ENCODE measurements at places on chromosomes 2 and 18.
A peak's percentile ranks its signal among the peaks of the same experiment; 100 is the strongest.

- peak; percentile 50 for DNase-seq
These were observed 14.6 kb upstream of the LTBP1 start for GRCh38 chr2:32931945-32932709.

GRCh38 chr2:237720957-237721356 is 77.6 kb upstream of the RBM44 start:
- DNase-seq: no peak

GRCh38 chr2:176665086-176665485 is 395.8 kb downstream of the MTX2 start:
- DNase-seq: no peak

GRCh38 chr2:9971105-9971818 is 19.8 kb downstream of the GRHL1 start:
- no peak for DNase-seq

- no peak for DNase-seq
These were observed 214.0 kb downstream of the DLGAP1 start for GRCh38 chr18:4241090-4241617.

GRCh38 chr2:99431587-99432275 is 58.1 kb downstream of the REV1 start:
- DNase-seq: no peak

- peak; percentile 41 for DNase-seq
These were observed 33.6 kb downstream of the PLCL1 start for GRCh38 chr2:197838036-197838435.

GRCh38 chr2:177816766-177817165 is 255.8 kb downstream of the PDE11A start:
- DNase-seq: no peak

- peak; percentile 36 for DNase-seq
These were observed 95.9 kb upstream of the SPTBN1 start for GRCh38 chr2:54360055-54360792.

DNA sequence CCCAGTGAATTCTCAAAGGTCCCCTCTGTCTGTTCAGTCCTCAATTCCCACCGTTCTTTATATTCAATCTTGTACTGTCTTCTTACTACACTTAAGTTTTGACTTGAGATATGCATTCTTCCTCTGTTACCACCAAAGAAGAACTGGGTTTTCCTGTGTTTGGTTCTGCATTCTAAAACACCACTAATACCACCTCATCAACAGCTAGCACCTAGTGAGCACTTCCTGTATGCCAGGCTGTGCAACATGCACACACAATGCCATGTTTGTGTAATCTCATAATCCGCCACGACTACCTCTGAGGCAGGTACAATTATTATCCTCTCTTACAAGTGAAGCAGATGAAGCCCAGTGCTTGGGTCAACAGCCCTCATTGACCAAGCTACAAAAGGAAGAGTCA is 11.8 kb upstream of the CTAGE1 start:
- no peak for DNase-seq

DNA sequence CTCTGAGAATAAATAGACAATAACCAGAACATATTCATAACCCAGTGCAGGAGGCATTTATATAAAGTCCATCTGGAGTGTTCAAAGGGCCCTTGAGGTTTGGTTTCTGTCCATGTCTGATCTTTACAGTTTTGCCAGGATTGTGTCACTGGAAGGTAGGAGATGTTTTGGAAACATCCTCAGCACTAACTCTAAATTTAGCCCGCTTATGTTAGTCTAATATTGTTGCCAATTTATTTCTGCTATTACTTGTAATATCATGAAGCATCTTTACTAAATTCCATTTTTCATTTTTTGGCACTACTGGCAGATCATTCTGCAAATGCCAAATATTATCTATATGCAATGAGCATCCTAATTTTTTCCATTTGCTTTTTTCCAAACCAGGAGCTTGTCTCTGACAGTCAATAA is 22.4 kb upstream of the REV1 start:
- DNase-seq: no peak

DNA sequence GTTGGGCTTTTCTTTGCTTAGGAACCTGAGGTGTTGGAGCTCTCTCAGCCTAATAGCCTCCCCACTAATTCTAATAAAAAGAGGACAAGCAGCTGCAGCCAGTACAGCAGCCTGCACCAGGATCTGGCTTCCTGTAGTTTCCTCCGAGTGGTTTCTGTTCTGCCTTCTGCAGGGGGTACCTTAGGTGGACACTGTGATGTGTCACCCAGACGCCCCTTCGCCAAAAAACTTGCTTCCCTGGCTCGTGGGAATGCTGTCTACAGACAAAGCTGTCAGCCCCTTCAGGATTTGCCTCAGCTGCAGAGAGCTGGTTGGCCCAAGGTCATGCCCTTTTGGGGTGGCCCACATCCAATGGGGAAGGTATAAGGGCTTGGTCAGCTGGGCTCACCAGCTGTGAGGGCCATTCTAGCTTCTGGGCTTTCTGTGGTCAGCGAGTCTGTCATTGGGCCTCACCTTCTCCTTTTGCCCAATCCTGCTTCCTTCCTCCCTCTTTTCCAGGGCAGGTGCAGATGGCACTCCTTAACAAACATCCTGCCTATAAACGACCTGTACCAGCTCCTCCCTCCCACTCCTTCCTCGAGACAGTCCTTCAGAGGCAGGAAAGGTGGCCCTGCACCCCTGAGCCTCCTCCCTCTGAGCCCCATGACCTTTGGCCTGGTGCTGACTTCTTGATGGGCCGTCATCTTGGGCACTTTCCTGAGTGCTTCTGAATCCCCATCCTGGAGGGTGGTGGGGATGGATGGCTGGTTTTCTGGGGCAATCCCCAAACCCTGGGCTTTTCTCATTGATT is 44.0 kb upstream of the ROCK2 start:
- no peak for DNase-seq

DNA sequence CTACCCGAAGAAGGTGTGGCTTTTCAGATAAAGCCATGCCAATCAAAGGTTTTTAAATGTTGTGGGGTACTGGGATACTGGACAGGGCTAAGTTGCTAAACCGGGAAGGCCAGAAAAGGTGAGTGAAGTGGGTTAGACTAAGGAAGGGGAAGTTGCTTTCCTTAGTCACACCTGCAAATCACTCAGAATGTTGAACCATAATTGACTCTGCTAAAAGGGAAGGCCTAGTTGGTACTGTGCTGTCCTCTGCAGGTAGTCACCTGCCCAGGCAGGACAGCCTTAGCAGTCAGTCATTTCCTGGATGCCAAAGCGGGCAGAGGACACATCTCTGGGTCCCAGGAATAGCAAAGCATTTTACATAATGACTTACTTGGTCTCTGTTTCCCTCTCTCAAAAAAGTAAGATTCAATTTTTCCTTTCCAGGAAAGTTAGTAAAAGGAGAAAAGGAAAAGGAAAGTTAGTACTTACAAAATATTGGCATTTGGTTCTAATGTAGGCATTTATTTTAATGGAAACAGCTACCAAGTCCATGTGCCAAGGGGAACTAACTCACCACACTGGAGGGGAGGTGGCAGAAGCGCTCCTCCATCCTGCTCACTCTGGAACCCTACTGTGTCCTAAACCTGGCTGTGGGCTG is 60.3 kb downstream of the RFTN2 start:
- no peak for DNase-seq

DNA sequence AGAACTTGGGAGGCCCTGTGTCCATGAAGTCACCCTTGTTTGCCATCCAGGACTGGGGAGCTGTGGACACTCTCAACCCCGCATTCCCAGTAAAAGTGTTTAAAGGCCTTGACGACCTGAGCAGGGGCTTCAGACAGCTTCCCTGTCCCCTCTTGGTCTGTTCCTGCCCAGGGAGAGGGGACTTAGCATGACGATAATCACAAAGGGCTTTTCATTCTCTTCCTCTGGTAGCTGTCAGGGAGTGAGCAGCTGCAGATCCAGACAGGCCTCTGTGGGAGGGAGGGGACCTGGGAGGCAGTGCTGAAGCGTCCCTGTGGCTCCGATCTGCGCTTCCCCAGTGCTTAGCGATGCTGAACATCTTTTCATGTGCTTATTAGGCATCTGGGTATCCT is 77.8 kb upstream of the HS6ST1 start:
- DNase-seq: no peak

DNA sequence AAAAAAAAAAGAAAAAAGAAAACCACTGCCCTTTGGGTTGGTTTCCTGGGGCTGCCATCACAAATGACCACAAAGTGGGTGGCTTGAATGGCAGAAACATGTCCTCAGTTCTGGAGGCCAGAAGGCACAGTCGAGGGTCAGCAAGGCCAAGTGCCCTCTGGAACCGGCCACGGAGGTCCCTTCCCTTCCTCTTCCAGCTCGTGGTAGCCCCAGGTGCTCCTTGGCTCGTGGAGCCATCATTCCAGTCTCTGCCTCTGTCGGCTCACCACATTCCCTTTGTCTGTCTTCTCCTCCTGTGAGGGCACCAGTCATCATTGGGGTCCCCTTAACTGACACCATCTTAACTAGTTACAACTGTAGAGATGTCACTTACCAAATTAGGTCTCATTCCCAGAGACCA is 8.5 kb upstream of the NFATC1 start:
- no peak for DNase-seq

DNA sequence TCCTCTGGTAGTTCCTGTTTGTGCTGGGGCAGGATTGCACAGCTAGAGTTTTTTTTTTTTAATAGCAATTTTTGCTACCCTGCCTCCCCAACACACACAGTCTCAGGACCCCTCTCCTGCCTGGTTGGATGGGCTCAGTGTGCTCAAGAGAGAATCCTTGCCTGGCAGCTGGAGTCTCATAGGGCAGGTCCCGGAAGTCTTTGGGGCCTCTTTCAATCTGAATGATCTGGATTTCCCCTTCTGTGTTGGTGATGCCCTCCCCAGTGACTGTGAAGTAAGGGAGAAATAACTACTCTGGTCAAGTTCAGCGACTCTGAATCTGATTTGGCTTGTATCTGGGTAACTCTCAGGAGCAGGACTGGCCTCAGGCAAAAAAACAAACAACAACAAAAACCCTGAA is 220.6 kb upstream of the LRRTM1 start:
- DNase-seq: no peak

- DNase-seq: no peak
These were observed 86.4 kb downstream of the LOXHD1 start for GRCh38 chr18:46570666-46571065.

DNA sequence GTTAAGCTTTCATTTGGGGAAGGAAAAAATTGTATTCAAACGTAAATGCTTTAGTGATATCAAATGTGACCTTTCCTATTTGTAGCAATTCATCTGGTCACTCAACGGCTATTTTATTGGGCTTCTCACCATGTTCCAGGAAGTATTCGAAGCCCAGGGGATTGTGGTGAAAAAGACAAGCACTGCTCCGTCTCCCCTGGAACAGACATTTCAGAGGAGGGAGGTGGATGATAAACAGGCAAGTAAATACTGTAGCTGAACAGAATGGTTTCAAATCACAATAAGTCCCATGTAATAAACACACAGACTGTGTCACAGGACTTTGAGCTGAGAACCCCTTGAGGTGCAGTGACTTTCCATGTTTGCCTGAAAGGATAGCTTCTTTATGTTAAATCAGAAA is 464.7 kb upstream of the HNRNPA3 start:
- no peak for DNase-seq

GRCh38 chr2:175824243-175824642 is 177.8 kb downstream of the LNPK start:
- no peak for DNase-seq

- no peak for DNase-seq
These were observed 236.7 kb downstream of the TMX3 start for GRCh38 chr18:68478246-68478645.

DNA sequence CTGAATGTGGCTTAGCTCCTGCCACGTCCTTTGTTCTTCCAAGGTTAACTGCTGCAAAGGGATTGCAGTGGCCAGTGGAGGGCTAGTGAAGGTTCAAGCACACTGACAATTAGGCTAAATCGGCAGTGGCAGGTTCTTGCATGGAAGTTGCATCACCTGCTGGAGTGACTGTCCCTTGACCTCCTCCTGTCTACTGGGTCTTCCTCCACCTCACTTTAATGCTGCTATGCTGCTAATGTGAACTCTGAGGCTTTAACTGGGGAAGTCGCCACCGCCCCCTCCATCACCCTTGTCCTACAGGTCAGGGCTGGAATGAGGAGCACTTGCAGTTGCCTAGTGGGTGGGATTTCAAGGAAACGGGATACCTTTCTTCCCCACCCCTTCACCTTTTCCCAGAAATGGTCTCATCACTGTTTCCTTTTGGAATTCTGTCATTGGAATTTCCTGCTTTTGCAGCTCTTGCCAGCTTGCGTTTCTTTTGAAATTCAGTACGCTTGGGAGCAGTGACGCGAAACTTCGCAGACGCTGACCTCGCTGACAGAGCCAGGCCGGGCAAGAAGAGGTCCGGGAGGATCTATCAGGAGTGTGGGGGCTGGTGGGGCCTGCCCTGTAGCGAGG is 150.3 kb downstream of the SH3RF3 start:
- DNase-seq: no peak

DNA sequence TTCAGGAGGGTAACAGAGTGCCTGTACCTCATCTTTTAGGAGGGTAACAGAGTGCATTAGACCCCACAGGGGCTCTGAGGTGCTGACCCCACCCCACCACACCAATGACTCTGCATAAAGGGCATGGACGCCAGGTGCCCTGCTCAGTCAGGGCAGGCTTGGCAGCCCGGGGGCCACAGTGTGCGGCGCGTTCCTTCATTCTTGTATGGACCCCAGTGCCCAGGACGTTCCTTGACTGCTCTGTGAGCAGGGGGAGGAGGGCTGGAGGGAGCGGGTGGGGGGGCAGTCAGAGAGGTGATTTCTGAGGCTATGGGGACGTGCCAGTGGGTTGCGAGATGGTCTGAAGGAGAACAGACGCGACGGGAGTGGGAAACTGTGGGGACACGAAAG is 168.7 kb upstream of the NCK2 start:
- no peak for DNase-seq

GRCh38 chr18:64444819-64445218 is 295.9 kb upstream of the LINC00305 start:
- DNase-seq: no peak

DNA sequence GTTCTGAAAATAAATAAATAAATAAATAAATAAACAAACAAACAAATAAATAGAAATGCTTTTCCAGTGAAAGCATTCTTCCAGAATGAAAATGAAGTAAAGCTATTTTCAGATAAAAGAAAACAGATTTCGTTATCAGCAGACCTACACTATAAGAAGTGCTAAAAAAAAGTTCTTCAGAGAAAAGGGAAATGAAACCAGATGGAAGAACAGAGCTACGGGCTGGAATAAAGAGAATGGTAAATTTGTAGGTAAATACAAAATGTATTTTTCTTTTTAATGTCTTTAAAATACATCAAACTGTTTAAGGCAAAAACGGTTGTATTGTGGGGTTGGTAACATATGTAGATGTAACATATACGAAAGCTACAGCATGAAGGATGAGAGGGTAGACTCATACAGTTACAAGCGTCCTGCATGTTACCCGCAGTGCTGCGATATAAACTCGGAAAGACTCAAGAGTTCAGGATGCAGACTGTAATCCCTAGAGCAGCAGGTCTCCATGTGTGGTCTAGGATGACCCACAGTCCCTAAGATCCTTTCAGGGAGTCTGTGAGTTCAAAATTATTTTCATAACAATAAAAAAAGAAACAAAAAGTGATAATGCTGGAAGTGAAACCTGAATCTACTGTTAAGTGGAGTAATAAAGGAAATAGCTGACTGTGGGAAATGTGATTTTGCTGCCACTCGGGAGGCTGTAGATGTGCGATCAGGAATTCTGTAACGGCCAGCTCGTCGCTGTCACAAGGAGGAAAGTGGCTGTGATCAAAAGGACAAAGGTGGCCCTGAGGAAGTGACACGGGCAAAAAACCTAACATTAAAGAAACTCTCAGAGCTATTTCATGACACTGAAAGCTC is 5.3 kb upstream of the RAB12 start:
- no peak for DNase-seq

All from RPMI7951 (cell line).